Urinary bladder (tissue), 4 donors: ENCODE measurements at places on chromosomes 5 and 9. TPM values are rescaled to one million over a fixed set of nuclear protein-coding genes. Genes with fewer than 3 reads are reported as not detected.

DNA sequence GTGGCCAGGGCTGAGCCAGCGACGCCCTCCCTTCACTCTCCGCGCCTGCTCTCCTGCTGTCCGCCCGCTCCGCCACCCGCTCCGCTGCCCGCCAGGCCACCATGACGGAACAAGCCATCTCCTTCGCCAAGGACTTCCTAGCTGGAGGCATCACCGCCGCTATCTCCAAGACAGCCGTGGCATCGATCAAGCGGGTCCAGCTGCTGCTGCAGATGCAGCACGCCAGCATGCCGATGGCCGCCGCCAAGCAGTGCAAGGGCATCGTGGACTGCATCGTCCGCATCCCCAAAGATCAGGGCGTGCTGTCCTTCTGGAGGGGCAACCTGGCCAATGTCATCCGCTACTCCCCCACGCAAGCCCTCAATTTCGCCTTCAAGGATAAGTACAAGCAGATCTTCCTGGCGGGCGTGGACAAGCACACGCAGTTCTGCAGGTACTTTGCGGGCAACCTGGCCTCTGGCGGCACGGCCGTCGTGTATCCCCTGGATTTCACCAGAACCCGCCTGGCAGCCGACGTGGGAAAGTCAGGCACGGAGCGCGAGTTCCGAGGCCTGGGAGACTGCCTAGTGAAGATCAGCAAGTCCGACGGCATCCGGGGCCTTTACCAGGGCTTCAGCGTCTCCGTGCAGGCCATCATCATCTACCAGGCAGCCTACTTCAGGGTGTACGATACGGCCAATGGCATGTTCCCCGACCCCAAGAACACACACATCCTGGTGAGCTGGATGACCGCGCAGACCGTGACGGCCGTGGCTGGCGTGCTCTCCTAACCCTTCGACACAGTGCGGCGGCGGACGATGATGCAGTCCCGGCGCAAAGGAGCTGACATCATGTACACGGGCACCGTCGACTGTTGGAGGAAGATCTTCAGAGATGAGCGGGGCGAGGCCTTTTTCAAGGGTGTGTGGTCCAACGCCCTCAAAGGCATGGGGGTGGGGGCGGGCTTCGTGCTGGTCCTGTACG is 1130.4 kb upstream of the ACO1 start:
- no peak for DNase-seq

GRCh38 chr9:5994493-5994892 is 20.9 kb downstream of the RANBP6 start:
- DNase-seq = no peak

- DNase-seq = no peak
These were observed 206.5 kb downstream of the ARL15 start for GRCh38 chr5:54103871-54104270.

GRCh38 chr5:72402381-72402890 is 82.3 kb downstream of the PTCD2 start:
- no peak for DNase-seq

DNA sequence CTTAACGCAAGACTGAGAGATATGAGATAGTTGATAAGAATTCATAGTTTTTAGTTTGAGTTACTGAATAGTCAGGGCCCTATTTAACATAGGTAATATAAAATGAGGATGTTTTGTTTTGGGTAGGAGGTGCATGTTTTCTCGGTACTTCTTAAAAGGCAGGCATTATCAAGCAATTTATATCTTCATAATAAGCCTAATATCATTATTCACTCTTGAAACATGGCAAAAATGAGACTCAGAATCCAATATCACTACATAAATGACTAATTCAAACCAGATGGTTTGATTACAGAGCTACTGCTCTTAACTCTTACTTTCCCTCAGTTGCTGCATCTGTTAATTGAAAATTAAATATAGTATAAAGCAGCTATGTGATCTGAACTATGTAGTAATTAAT is 2038.7 kb downstream of the EFNA5 start:
- DNase-seq = no peak

Gene LARP1
- 30.8 TPM for total RNA-seq
